ENCODE measurements at places on chromosomes 2 and 18.

GRCh38 chr18:60754413-60755009, 381.9 kb upstream of the MC4R start:
- no peak for DNase-seq

GRCh38 chr2:151826737-151827157, 1.5 kb downstream of the ARL5A start:
- DNase-seq: no peak

GRCh38 chr2:101477556-101477955, 2.6 kb upstream of the RFX8 start:
- DNase-seq: no peak

DNA sequence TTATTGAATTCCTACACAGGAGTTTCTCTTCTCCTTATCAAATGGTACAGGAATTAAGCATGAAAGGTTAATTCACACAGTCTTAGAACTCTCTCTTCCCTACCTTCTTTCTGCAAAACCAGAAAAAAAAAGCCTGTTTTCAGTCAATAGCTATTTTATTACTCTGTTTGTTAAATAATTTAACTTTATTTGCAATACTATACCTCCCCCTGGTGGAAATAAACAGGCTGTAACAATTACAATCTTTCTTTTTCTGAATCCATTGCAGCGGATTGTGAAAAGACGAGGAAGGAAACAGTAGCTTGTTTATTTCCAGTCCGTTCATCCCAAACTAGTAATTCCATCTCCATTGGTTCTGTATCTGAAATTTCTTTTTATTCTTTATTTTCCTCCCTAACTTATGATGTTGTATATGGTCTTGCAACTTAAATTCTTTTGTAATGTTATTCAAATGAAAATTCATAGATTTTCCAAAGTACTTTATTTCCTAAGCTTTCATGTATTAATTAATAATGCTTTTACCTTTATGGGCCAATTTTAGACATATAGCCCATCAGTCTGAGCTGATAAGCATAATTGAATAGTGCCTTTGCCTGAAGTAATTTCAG, 165.2 kb downstream of the SH3BP4 start:
- no peak for DNase-seq

DNA sequence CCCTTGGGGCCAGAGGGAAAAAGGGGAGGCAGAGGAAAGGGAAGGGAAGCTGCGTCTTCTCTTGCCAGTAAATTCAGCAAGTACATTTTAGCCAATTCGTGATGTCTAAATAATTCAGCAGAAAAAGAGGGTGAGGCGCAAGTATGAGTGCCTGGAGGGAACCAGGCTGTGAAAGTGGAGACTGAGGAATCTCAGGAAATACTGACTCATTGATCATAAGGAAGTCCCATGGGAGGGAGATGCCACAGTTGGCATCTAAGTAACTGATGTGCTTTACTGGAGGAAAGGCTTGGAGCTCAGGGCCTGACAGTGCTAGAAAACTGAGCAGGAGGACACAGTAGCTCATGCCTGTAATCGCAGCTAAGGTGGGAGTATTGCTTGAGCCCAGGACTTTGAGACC, 31.1 kb downstream of the KIF5C start:
- DNase-seq: no peak

GRCh38 chr2:10864861-10865636, 46.7 kb upstream of the KCNF1 start:
- no peak for DNase-seq

DNA sequence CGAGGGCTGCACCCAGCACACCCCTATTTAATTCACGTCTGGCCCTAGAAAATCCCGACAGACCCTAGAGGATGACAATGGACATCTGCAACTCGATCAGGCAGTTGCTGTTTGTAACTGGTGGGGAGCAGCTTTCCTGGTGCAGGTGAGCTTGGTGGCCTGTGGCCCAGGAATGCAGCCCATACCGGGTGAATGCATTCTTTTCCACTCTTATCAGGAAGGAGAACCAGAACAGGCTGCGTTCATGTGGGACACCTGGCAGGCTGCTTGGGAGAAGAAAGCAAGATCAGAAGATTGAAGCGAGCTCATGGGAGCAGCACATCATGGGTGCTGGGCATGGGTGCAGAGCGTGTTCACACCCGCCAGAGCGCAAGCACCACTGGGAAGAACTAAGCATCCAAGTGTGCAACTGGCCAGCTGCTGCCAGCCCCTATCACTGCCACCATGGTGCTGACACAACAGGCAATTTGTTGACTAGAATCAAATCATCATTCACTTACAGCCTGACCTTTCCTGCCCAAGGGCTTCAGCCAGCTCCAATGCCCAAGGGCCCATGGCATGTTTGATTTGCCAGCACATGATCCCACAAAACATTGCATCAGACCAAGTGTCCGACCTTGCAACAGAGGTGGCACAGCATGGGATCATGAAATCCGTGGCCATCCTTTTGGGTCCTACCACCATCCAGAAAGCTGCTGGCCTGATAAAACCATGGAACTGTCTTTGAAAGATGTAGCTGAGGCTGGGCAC, 241.7 kb upstream of the ID2 start:
- no peak for DNase-seq

- DNase-seq: no peak
These were observed 72.0 kb downstream of the GALNT1 start for GRCh38 chr18:35653392-35654135.

DNA sequence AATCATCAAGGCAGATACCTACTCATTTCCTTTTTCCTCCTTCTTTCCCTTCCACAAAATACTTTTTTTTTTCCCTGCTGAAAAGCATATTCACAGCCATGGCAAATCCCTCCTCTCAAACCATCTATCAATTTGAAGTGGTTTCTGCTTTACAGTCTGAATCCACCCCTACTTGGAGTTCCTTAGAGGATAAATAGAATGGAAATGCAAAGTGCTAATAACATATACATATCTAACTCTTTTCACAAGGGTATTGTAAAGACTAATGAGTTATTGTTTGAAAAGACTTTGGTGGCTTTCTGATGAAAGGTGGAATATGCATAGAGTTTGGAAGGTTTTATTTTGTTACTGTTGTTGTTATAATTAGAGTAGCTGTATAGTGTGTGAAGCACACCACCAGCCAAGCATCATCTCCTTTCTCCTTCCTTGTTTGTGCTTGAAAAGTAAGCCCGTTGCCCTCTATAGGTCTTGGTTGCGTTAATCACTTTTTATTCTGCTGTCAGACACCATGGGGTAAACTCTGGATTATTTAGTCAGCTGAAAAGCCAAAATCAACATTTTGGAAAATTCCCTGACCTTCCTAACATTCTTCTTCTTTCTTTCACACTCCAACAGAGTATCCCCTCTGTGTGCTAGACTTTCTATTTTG, 2126.9 kb upstream of the CELF4 start:
- DNase-seq: no peak

DNA sequence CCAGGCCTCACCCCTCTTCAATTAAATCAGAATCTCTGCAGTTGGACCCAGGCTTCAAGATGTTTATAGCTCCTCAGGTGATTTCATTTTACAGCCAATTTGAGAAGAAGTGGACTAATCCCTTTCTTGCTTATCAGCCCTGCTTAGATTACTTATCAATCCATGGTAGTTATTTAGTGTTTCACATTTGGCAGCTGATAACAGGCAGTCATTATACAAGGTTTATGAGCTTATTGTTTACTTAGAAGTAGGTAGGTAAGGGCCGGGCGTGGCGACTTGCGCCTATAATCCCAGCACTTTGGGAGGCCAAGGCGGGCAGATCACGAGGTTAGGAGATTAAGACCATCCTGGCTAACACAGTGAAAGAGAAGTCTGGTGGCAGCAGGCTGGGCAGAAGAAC, 237.5 kb downstream of the CTNNA2 start:
- no peak for DNase-seq

DNA sequence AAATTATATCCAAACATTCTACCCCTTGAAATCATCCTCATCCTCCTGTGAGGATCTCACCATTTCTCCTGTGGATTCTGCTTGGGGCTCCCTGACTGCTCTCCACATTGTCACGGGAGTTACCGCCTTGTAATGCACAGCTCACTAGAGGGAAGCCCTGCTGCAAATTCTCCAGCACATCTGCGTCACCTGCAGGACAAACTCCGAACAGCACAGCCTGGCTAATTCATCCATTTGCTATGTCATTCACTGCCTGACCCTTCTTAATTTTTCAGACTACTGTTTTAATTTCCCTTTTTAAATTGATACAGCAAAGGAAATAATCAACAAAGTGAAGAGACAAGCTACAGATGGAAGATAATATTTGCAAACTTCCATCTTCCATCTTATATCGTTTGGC, 627.4 kb downstream of the FBXO15 start:
- DNase-seq: no peak

DNA sequence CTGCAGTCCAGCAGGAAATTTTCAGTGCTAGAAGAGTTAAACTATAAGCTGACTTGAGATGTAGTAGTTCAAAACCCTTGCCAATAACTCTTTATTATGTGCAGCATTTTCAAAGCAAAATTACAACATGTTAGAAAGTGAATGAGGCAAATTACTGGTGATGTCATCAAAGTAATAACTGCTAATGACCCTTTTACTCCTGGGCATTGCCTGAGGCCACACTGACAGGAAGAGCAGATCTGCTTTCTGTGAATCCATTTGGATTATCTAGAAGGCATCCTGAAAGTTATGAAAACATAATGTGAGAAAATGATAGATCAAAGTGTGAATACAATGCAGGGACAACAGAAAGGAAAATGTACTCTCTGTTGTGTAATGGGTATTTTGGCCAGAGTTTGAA, 139.6 kb upstream of the TRIB2 start:
- no peak for DNase-seq

GRCh38 chr2:140994856-140995255, 1136.0 kb downstream of the LRP1B start:
- DNase-seq: no peak

- DNase-seq: no peak
These were observed 32.2 kb downstream of the SPATS2L start for GRCh38 chr2:200338692-200339091.

- DNase-seq: no peak
These were observed 185.5 kb downstream of the PTGR3 start for GRCh38 chr18:75023473-75023872.

- no peak for DNase-seq
These were observed 5.1 kb downstream of the HNMT start for GRCh38 chr2:137969418-137969765.

GRCh38 chr18:38759457-38759856, 1193.9 kb upstream of the CELF4 start:
- no peak for DNase-seq

DNA sequence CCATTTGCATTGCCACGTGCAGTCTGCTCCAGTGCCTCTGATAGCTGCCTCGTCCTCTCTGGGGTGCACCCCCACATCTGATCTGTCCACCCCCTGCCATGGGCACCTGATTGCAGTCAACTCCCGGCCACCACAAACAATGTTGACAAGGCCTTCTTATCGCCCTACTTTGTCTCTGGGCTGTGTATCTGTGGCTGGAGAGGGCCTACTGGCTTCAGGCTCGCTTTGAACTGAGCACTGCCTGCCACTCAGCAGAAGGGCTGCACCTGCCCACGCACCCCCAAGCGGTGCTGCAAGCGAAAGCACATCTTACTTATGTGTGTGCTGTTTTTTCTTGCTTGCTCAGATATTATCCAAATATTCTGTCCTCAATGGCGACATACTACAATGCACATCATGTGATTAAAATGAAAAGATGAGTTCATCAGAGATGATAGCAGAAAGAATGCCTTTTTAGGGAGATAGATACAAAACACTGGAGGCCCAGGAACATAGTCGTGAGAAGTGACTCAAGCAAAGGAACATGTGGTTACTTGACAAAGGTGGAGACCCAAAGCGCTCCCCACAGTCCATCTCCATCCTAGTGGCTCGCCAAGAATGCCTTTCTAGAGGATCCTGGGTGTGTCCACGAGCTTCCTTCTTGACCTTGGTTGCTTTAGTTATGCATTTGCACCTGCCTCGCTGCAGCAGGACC, 28.8 kb downstream of the FBLN7 start:
- DNase-seq: no peak

DNA sequence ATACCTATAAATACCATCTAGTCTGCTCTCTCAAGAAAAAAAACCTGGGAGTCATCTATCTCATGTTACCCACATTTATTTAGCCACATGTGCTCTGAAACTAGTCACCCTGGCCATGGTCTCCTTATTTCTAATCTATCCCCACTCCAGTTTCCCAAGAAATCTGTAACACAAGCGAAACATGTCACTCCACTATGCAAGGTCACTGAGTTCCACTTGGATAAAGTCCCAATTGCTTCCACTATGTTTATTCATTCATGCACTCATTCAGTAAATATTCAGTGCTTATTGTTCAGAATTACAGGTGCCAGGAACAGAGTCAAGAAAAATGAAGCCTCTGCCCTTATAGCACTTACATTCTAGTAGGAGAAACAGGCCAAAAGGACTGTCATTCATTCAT, 369.4 kb upstream of the CYRIA start:
- DNase-seq: no peak

- DNase-seq: no peak
These were observed 248.3 kb upstream of the KYNU start for GRCh38 chr2:142629193-142629592.

DNA sequence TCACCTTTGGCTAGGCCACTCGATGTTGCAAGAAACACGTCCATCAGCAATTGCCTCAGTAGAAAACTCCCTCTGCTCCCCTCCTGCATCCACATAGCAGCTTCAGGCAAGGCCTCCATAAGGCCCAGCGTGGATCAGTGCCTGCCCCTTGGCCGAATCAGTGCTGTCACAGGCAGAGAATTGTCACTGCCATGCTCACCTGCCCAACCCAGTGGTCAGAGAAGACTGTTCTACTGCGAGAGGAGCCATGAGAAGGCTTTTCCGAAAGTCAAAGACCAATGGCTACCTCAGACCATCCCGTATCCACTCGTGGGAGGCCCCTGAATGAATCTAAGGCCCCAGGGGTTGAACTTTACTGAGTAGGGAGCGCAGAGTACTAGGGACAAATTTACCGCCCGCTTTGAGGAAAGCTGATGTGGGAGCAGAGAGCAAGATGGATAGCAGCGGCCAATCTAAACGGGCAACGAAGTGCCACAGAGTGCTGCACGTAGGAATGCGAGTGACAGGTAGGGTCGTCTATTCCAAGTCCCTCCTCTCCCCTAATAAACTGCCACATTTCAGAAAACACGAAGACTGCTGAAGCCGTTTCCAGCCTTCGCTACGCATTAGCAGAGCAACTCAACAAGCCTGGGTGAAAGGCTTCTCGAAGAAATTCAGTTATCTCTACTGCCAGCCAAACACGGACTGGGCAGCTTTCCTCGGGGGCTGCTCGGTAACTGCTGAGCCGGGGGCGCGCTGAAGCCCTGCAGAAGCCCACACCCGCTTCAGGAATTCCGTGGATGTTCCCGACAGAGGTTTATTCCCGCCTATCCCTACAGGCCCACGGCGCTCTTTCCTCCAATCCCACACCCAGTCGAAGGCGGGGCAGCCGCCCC, 968 bp upstream of the RALBP1 start:
- no peak for DNase-seq
